Inflammatory macrophage (primary cell): ENCODE measurements at places on chromosomes 11 and 22.
A peak's percentile ranks its signal among the peaks of the same experiment; 100 is the strongest.

- peak; percentile 22 for DNase-seq
These were observed 1.5 kb downstream of the ATM start for GRCh38 chr11:108224366-108224765.

- peak; percentile 93 for DNase-seq
These were observed 70.1 kb upstream of the PICALM start for GRCh38 chr11:86138958-86139357.

DNA sequence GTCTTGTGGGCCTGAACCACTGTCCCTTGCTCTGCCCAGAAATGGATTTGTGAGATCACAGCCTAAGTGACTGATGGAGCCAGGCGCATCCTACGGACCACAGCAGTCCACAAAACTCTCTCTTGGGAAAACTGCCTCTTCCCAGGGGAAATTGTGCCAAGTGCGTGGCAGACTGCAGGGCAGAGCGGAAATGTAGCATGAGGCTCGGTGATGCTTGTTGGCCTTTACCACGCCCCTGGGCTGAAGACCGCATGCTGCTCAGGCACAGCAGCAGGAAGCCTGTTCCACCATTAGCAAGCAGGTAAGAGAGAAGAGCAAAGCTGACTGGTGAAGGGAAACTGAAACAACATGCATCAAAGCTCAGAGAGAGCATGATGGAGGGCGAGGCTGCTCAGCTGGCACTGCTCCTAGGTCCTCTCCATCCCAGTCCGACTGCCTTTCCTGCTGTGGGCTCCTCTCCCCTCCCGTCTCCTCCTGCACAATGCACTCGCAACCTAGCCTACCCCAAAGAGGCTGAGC lies 26.5 kb upstream of the SCARF2 start:
- DNase-seq, result no peak

DNA sequence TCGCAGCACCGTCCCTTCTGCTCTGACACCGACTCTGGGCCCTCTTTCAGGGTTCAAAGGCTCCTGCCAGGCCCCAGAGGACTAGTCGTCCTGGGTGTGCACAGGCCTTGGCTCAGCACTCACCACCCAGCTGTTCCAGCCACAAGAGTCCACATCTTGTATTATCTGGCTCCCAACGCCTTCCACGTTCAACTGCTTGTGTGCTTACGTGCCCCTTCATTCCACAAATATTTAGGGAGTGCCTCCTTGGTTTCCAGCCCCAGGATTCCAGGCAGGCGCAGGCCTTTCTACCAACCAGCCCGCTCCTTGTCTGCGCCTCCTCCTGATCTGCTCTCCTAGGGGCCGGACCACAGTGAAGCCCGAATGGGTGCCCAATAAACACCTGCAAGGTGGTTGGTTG lies 70.9 kb downstream of the SCUBE1 start:
- DNase-seq, result no peak

DNA sequence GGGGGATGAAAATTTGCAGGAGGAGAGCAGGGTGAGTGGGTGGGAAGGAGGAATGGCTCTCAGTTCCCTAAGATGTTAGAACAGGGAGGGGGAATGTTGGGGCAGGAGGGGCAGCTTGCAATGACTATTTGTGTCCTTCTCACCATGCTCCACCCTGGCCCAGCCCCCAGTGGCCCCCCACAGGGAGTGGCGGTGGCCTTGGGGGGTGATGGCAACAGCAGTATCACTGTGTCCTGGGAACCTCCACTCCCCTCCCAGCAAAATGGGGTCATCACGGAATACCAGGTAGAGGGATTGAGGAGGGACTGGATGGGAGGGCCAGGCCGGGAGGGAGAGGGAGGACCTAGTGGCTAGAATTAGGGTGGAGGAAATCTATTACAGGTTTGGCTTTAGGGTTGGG lies 10.2 kb downstream of the ROBO3 start:
- no peak for DNase-seq

- DNase-seq, result peak; percentile 49
These were observed 28.4 kb upstream of the RAPSN start for GRCh38 chr11:47477323-47477722.

DNA sequence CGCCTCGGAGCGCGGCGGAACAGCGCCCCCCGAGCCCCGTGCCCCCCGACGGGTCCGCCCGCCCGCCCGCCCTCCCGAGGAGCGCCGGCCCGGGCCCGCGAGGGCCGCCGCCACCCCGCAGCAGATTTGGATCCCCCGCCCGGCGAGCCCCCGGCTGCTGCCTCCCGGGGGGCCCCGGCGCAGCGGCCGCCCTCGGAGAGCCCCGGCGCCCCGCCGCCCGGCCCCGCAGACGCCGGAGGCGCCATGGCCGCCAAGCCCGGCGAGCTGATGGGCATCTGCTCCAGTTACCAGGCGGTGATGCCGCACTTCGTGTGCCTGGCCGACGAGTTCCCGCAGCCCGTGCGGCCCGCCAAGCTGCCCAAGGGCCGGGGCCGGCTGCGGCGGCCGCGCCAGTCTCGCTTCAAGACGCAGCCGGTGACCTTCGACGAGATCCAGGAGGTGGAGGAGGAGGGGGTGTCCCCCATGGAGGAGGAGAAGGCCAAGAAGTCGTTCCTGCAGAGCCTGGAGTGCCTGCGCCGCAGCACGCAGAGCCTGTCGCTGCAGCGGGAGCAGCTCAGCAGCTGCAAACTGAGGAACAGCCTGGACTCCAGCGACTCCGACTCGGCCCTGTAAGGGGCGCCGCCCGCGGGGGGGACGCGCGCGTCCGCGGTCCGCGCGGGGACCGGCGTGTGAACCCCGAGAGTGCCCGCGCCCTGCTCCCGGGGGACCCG lies 380 bp downstream of the C11orf96 start:
- no peak for DNase-seq
